Esophagus squamous epithelium (tissue), 5 donors: ENCODE measurements at places on chromosomes 11 and 22. TPM values are rescaled to one million over a fixed set of nuclear protein-coding genes. Genes with fewer than 3 reads are reported as not detected.

Gene FAT3
- total RNA-seq, result 0.08 TPM

DNA sequence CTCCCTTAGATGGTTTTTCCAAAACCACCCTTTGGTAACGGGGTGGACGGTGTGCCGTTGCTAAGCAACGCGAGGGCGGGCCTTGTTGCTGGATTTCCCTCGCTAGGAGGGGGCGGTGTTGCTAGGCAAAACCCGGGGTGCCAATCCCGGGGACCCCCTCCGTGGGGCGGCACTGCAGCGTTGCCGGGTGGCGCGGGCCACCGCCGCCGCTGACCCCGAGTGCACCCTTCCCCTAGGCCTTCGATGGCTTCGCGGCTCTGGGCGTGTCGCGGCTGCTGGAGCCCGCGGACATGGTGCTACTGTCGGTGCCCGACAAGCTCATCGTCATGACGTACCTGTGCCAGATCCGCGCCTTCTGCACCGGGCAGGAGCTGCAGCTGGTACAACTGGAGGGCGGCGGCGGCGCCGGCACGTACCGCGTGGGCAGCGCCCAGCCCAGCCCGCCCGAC is 8.9 kb downstream of the EHBP1L1 start:
- no peak for DNase-seq

GRCh38 chr22:17229991-17230630 is 10.9 kb upstream of the ADA2 start:
- no peak for DNase-seq

DNA sequence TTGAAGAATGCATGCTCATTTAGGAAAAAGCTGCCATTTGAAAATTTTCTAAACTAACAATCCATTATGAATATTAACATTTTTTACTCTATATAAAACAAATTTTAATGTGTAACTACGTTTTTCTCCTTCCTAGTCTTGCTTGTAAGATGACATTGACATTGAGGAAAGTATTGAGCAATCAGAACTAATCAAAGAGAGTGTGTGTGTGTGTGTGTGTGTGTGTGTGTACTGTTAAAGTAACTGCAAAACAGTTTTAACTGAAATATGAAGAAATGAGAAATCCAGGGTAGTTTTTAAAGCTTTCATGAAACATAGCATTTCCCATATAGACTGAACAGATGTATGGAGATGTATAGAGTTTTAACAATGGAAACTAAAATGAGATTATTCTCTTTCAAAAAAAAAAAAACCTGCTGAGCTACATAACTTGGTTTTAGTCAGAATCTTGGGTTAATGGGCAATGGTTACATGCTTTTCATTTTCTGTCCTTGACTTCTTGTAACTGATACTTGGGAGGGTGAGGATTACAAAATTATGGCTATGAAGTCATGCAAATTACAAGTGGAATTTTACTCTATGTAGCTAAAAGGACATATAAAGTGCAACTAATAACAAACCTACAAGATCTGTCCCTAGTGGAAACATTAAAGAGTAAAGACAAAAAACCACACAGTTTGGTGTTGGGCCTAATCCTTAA is 2.0 kb downstream of the PDGFD start:
- no peak for DNase-seq

GRCh38 chr11:128709402-128709801 is 15.5 kb downstream of the FLI1 start:
- DNase-seq, result no peak
